ENCODE measurements at places on chromosomes 12 and 14.

DNA sequence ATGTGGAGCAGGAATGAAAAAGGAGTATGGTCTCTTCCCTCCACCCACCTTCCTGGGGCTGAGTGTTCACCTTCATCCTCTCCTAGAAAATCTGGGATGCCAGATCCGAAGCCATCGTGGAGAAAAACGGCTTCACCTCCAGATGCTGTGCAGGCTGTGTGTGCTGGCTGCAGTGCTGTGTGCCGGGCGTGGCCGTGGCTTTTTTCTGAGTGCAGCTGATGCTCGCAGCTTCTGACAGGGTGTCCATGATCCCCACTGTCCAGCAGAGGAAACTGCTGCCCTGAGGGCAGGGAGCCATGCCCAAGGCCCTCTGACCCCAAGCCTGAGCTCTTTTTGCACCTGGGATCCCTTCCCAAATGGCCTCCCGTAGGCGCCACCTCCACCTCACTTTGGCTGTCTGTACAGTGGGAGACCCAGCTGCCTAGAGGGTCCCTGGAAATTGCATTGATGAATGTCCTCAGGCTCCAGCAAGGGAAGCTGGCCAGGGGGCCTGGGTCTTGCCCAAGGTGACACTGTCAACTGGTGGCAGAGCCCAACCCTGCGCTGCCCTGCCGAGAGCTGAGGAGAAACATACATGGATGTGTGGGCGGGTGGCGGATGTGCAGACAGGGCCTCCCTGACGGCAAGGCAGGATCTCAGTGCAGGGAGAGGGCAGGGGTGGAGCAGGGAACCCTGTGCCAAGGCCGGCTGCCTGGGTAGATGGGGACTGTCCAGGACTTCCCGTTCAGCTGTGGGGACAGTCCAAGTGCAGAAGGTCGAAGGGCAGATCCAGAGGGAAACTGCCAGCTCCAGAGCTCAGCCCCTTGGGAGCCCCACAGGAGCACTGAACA, 53.3 kb downstream of the BEGAIN start:
- no peak for DNase-seq

GRCh38 chr14:67998834-67999233, 179.3 kb downstream of the RAD51B start:
- no peak for DNase-seq

DNA sequence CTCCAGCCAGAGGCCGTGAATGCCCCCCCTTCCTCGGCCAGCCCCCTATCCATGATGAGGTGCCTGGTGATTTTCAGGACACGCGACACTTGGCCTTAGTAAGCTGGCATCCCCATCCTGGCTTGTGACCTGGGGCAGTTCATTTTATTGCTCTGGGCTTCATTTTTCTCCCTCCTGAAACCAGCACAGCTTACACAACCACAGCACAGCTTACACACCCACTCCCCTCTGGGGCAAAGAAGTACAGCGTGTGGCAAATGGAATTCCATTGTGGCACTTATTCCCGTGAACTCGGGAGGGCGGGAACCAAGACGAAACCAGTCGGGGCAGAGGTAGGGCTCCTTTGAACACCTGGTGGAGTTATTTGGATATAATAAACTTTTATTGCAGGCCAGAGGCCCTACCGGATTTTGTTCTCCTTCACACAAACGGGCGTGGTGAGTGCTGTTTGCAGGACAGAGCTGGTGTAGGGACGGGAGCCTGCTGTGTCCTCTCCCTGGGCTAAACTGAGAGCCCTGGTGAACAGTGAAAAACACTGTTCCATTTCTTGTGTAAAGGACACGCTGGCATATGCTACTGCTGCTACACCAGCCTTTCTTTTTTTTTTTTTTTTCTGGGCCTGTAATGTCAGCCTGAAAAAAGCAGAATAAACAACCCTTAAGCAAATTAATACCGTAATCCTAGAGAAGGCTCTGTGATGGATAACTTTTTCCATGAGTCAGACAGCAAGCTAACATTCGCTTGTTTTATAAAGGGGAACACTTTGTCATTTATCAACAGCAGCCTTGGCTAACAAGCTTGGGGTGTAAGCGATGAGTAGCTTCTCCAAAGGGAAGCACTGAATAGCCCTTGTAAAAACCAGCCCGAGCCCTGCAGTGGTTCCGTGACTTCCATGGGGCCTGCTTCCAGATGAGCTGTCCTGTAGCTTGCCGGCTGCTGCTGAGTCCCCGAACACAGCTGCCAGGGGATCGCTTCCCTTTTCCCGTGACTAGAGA, 29.3 kb downstream of the CD9 start:
- DNase-seq = no peak

- DNase-seq = no peak
Observed at GRCh38 chr12:32902287-32902997, 5.9 kb upstream of the PKP2 start.

GRCh38 chr14:35669782-35670181, 135.8 kb downstream of the INSM2 start:
- DNase-seq = no peak

DNA sequence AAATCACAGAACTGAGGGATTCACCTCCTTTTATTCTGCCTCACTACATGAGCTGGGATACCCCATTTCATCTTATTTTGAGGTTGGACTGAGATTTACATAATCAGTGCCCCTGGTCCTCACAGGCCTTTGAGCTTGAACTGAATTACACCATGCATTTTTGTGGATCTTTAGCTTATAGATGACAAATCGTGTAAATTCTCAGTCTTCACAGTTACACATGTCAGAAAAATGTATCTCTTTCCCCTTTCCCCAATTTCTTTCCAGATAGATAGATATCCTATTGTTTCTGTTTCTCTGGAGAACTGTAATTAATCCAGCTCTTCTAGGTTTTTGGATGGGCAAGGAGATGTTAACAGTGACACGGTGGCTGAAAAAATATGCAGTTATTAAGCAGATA, 1778.9 kb upstream of the SEL1L start:
- DNase-seq = no peak

DNA sequence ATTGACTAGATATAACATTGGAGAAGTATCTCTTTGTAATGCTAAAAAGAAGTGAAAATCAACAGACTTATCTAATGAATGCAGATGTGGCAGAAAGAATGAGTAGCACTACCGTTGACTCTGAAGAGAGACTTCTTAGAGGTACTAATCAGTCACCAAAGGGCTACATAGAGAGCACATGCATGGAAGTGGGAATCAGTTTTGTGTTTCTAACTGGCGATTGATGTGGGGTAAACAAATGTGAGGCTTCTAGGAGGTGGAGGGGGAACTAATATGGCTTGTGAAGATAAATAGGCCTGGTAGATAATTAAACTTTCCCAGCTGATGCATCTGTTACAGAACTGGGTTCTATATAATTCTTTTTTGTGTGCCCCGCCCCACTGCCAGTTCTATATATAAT, 10.5 kb downstream of the COCH start:
- no peak for DNase-seq

DNA sequence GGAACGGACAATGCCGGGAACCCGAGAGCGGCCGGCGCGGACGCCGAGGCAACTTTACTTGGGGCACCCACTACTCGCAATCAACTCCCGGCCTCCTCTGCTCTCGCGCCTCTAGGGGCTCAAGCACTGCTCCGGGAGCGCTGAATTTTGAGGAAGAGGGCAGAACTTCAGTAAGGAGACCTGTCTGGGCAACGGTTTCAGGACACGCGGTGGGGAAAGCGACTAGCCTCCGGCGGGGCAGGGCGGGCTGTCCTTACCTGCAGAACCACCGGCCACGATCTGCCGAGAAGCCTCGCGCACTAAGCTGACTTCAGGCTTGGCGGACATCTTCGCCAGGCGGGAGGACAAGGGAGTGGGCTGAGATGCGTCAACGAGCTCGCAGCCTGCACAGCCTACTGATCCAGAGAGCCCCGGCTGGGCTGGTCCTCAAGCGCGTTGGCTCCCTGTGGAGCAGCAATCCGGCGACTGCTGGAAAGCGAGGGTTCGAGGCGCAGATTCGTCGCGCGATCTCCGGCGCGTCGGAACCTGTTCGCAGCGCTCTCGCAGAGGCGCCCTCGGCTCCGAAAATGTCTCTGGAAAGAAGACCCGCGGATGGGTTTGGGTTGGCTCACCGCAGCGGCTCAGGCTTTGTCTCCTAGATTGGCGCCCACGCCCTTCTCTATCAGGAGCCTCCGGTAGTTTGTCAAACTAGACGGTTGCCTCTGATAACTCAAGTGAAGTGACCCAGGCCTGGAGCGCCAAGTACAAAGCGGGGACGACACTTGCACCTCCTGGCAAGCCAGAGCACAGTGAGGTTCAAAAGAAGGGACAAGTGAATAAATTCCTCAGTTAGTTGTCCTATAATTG, at the start of gene SLC25A21:
Gene SLC25A21 (minus strand): TSS at position 583 of the 846 bp plus-strand sequence.
- peak; percentile 83 for DNase-seq

DNA sequence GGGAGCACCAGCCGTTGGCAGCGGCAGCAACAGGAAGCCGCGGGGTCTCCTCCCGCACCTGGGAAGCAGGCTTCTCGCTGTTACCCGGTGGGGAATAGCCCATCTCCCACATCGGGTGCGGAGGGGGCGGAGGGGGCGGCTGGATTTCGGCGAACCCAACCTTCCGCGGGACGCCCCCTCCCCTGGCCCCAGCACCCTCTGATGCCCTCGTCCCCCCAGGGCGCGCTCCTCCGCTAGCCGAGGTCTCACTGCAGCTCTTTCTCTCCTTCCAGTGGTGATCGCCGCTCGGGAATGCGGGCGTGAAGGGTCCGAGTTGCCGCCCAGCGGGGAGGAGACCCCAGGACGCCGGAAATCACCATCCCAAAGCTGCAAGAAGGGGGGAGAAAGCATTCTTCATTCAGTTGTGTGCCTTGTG, 303 bp downstream of the SAMD4A start:
- DNase-seq = no peak

- DNase-seq = peak; percentile 49
Observed at GRCh38 chr12:54352891-54353874, 11.1 kb downstream of the GPR84 start.

DNA sequence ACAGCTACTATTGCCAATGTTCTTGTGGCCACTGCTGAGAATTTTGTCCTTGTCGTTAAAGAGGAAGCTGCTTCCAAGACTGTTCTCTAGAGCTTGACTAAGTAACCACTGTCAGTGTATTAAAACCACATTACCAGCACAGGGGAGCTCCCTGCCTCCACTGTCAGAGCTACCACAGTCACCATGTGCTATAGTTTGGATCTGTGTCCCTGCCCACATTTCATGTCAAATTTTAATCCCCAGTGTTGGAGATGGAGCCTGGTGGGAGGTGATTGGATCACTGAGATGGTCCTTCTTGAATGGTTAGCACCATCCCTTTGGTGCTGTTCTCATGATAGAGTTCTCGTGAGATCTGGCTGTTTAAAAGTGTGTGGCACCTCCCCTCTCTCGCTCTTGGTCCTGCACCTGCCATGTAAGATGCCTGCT, 23.2 kb upstream of the RAP1B start:
- DNase-seq = no peak

DNA sequence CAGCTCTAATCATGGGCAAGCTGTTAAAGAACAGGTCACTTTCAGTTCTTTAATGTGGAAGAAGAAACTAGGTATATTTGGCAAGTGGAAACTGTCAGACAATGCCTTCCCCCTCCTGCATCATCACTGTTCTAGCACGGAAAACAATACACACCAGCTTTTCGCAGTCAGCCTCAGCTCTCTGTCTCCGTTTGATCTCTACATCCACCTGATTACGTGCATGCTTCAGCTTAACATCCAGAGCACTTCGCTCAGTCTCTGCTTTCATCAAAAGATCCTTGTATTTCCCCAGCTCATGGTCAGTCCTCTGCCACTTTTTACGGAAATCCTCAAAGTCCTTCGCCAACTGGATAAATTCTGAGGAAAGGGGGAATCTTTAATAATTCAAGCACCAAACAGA, 19.0 kb downstream of the RACGAP1 start:
- DNase-seq = peak; percentile 41

DNA sequence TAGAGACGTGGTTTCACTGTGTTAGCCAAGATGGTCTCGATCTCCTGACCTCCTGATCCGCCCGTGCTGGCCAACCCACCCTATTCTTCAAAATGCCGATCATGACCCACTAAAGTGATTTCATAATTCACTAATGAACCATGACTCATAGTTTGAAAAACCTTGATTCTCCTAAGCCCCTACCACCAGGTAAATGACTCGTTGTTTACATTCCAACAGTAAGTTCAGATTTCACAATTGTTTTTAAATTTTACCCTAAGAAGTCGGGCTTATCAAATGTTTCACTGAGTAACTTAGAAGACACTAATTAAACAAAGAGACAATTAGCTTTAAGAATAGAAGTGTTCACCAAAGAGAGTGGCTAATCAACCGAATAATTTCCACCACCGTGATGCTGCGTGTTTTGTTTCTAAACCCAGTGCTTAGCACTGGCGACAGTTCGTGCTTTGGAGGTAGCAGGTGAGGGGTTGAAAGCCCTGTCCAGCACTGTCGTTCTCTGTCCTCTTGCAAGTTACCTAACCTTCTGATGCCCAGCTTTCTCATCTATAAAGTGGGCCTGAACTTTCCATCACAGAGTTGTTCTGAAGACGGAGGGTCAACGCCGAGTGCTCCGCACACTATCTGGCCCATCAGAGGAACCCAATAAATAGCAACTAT, 136.5 kb downstream of the NTF3 start:
- DNase-seq = no peak

DNA sequence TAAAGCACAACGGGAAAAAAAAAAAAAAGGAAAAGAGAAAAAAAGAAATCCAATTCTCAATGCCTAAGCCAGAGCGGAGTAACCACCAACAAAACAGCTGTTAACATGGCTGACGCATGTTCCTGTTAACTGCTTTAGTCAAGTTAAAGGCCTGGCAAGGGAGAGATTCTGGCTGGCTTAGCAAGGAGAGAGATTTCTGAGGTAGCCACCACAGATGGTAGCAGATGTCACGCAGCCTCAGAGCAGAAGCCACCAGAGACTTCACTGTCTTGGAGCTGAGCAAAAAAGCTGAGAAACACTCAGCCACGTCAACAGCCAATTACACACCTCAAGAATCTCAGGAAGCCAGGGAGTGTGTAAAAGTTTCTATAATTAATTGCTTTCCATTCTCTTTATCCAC, 87.1 kb downstream of the TMCC3 start:
- DNase-seq = no peak

- no peak for DNase-seq
Observed at GRCh38 chr12:109753054-109753401, 39.4 kb downstream of the FAM222A start.

- DNase-seq = no peak
Observed at GRCh38 chr12:56991319-56992246, 14.8 kb downstream of the ZBTB39 start.

DNA sequence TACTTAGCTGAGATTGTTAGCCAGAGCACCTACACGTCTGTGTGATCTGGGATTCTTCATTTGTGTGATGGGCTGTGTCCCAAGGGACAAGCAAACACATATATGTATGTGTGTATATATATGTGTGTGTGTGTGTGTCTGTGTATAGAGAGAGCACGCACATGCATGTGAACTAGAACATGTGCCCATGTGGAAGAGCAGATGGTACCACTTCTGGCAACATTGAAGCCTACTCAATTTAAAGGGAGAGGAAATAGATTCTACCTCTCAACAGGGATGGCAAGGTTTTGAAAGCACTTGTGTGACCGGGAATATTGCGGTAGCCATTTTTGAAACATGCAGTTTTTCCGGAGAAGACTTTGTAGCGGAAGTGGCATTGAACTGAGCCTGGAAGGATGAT, 1.4 kb downstream of the TOMM20L start:
- DNase-seq = no peak

DNA sequence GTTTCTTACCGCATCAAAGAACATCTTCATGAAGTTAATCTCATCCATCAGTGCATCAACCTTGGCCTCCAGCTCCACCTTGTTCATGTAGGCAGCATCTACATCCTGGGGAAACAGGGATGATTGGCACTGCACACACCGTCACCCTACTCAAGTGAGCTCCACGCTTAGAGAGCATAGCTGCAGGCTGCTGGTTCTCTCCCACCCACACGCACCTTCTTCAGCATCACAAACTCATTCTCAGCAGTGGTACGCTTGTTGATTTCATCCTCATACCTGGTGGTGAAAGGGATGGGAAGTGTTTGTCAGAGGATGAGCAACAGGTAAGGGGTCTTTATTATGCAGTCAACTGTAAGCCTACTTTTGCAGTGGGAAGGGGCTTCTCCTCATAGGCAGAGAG, 2.3 kb downstream of the KRT5 start:
- no peak for DNase-seq

All from C1 segment of cervical spinal cord (tissue), 14 donors.